ENCODE measurements at places on chromosomes 2 and 18. TPM values are rescaled to one million over a fixed set of nuclear protein-coding genes. Genes with fewer than 3 reads are reported as not detected.

The RPRM gene
- total RNA-seq = 28.6 TPM

The TMEM178A gene
- total RNA-seq = 1.1 TPM

The REEP1 gene
- total RNA-seq = 44.9 TPM

The DSG2 gene
- total RNA-seq = 3.6 TPM

The C2orf49 gene
- 15.8 TPM for total RNA-seq

The KLHL30 gene
- total RNA-seq = 0.81 TPM

The CD8B2 gene
- not detected for total RNA-seq

The DNMT3A gene
- total RNA-seq = 16.4 TPM

The RASGRP3 gene
- 8.6 TPM for total RNA-seq

The TIGD1 gene
- total RNA-seq = 3.0 TPM

The STARD6 gene
- not detected for total RNA-seq

The UPP2 gene
- not detected for total RNA-seq

The DCDC2C gene
- total RNA-seq = not detected

The LRRC30 gene
- total RNA-seq = not detected

The EDAR gene
- total RNA-seq = not detected

The CCL20 gene
- not detected for total RNA-seq

The ASB3 gene
- 21.0 TPM for total RNA-seq

The PRKD3 gene
- total RNA-seq = 78.8 TPM

The AQP12A gene
- total RNA-seq = not detected

The RHBDD1 gene
- 28.0 TPM for total RNA-seq

The APLF gene
- total RNA-seq = 17.8 TPM

The TUBA3E gene
- total RNA-seq = not detected

The RFTN2 gene
- total RNA-seq = 5.4 TPM

The SLC40A1 gene
- total RNA-seq = 52.1 TPM

The SDC1 gene
- 0.33 TPM for total RNA-seq

The LRRTM1 gene
- total RNA-seq = 0.49 TPM

The WDR75 gene
- 43.5 TPM for total RNA-seq

The HOXD12 gene
- total RNA-seq = not detected

The RTP5 gene
- not detected for total RNA-seq

The IL1R1 gene
- 144 TPM for total RNA-seq

The RNF152 gene
- 7.1 TPM for total RNA-seq

The SRD5A2 gene
- total RNA-seq = not detected

The CHN1 gene
- total RNA-seq = 15.6 TPM

The SLC4A5 gene
- total RNA-seq = 2.1 TPM

The MAT2A gene
- 152 TPM for total RNA-seq

The CHRNG gene
- total RNA-seq = not detected

The NGEF gene
- total RNA-seq = not detected

The C2orf76 gene
- 16.3 TPM for total RNA-seq

The SMIM21 gene
- not detected for total RNA-seq

The TCF4 gene
- 131 TPM for total RNA-seq

The ARHGAP15 gene
- 10.0 TPM for total RNA-seq

The ZNF521 gene
- 12.0 TPM for total RNA-seq

The IFIH1 gene
- total RNA-seq = 11.2 TPM

All from sigmoid colon (tissue), 7 donors.